ENCODE measurements at places on chromosomes 12 and 14. TPM values are rescaled to one million over a fixed set of nuclear protein-coding genes. Genes with fewer than 3 reads are reported as not detected.

GRCh38 chr14:23137192-23137812, 18.2 kb upstream of the CEBPE start:
- no peak for DNase-seq

GRCh38 chr14:71688576-71688975, 243.7 kb upstream of the RGS6 start:
- DNase-seq = no peak

DNA sequence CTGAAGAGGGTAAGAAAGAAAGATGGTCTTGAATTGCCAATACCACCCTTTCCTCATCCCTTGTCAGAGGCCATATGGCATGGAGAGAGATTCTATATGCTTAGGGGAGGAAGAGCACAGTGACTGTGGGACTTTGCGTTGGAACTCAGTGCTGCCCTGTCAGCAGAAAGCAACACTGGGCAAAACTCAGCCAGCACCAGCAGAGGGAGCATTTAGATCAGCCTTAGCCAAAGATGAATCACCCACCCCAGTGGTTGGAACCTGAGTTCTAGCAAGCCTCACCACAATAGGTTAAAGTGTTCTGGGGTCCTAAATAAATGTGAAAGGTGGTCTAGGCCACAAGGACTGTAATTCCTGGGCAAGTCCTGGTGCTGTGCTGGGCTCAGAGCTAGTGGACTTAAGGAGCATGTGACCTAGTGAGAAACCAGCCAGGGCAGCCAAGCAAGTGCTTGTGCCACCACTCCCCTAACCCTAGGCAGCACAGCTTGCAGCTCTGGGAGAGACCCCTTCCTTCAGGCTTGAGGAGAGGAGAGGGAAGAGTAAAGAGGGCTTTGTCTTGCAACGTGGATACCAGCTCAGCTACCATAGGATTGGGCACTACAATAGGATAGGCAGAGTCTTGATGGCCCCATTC, 11.4 kb upstream of the BCAT1 start:
- DNase-seq = no peak

GRCh38 chr12:132146772-132147422, 2.6 kb downstream of the NOC4L start:
- DNase-seq = no peak

GRCh38 chr14:106679776-106680175, 1153.4 kb downstream of the TMEM121 start:
- no peak for DNase-seq

DNA sequence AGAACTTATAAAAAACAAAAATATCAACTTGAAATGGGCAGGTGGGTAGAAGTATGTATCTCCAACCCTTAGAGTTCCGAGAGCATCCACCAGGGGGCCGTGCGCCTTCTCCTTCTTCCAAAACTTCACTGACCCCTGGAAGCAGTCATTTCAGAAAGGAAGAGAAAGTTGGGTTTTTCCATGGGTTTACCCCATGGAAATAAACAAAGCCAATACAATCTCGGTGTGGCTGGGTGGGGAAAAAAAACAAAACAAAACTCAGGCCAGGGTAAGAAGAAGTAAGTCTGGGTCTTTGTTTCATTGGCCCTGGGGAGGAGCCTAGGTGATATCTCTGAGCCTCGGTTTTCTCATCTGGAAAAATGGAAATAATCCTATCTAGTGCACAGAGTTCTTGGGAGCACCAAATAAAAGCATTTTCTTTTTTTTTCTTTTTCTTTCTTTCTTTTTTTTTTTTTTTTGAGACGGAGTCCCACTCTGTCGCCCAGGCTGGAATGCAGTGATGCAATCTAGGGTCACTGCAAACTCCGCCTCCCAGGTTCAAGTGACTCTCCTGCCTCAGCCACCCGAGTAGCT, 33.6 kb upstream of the HNF1A start:
- DNase-seq = no peak

GRCh38 chr12:89392391-89392790, 40.1 kb upstream of the DUSP6 start:
- no peak for DNase-seq

DNA sequence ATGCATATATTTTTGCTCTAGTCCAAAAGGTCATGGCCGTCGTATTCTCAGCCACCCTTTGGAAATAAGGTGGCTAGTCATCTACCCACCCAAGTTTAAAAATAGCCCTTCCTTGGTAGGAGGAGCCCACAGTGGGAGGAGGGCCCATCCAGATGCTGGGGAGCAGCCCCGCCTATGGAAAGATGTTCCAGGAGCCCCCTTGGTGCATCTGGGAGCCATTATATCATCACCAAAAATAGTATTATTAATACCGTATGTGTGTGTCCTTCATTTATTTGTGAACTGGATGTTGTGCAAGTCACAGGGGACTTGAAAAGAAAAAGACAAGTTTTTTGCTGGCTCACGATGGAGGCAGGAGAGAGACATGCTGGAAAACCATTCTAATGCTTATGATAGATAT, 34.0 kb downstream of the EMP1 start:
- no peak for DNase-seq

GRCh38 chr12:114888448-114888847, 204.5 kb upstream of the TBX3 start:
- no peak for DNase-seq

DNA sequence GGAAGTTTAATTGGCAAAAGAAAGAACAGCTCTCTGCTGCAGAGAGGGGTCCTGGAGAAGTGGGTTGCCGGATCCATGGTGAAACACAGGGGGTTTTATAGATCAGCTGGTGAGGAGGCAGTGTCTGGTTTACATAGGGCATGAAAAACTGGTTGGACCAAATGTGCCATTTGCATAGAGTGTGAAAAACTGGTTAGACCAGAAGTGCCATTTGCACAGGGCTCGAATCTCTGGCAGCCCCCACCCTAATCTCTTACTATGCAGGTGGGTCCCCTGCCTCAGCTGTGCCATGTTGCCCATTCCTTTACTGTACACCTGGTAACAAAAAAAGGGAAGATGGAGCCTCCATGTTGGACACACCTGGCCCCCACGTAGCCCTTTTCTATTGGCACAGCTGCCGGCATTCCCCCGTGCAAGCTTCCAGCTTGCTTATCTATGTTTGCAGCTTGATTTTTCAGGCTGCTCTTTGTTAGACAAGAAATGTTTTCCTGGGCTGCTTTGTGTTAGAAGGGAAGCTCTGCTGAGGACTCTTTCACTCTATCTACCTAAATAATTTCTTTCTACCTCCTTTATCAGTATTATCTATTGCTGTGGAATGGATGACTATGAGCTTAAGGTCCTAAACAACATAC, 61.1 kb upstream of the TMEM132D start:
- no peak for DNase-seq

DNA sequence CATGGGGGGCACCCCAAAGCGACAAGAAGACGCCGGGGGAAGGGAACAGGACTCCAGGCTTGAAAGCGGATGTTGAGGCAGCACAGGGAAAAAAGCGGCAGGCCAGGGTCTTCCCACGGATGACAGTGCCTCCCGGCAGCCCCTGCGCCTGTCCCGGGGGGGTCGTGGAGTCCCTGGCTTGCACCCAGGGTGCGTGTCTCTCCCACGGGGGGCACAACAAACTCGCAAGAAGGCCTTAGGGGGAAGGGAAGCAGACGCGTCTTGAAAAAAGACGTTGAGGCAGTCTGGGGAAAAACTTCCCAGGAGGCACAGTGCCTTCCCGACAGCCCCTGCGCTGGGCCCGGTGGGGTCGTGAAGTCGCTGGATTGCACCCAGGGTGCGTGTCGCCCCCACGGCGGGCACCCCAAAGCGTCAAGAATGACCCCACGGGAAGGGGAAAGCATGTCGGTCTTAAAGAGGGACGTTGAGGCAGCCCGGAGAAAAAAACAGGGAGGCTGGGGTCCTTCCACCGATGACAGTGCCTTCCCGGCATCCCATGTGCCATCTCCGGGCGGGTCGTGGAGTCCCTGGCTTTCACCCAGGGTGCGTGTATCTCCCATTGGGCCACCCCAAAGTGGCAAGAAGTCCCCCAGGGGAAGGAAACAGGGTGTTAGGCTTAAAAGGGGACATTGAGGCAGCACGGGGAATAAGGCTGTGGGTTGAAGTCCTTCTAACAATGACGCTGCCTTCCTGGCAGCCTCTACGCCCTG, 159.9 kb upstream of the ALG10B start:
- DNase-seq = no peak

DNA sequence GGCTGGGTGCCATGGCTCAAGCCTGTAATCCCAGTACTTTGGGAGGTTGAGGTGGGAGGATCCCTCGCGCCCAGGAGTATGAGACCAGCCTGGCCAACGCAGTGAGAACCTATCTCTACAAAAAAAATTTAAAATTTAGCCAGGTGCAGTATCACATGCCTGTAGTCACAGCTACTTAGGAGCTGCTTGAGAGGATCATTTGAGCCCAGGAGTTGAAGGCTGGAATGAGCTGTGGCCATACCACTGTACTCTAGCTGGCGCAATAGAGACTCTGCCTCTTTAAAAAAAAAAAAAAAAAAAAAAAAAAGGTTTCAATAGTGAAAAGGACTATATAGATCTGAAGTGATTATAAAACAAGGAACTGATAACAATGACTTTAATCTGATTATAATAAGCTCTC, 13.5 kb downstream of the PSMA3 start:
- DNase-seq = no peak

- DNase-seq = no peak
Observed at GRCh38 chr12:48280572-48280971, 70.1 kb downstream of the ZNF641 start.

- DNase-seq = no peak
Observed at GRCh38 chr12:7142056-7142644, 12.0 kb downstream of the CLSTN3 start.

DNA sequence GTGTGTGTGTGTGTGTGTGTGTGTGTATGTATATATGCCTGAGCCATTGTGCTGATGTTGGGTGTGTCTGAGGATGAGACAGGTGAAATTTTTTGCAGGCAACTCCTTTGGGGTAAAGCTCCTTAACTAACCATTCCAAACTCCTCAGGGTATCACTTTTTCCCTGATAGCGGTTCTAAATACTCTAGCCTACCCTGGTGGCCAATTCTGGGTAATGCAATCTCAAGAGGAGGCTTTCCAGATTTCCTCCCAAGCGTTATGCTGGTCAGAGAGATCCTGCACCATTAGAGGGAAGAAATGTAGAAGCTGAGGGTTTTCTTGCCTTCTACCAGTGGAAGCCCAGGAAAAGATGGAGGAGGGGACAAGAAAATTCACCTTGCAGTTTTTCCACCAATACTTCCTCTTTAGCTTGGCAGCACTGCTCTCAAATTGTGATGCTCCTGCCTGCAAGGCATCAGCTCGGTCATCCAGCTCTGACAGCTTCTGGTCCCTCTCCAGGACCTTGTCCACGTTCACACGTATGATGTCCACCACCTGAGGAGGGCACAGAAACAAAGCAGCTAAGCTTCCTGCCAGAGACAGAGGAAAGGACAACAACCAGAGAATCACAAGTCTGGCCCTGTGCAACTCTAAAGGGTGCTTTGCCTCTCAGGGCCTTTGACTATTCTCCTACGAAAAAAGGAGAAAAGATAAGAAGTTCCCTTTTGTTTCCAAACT, 4.9 kb downstream of the VAMP1 start:
- no peak for DNase-seq

DNA sequence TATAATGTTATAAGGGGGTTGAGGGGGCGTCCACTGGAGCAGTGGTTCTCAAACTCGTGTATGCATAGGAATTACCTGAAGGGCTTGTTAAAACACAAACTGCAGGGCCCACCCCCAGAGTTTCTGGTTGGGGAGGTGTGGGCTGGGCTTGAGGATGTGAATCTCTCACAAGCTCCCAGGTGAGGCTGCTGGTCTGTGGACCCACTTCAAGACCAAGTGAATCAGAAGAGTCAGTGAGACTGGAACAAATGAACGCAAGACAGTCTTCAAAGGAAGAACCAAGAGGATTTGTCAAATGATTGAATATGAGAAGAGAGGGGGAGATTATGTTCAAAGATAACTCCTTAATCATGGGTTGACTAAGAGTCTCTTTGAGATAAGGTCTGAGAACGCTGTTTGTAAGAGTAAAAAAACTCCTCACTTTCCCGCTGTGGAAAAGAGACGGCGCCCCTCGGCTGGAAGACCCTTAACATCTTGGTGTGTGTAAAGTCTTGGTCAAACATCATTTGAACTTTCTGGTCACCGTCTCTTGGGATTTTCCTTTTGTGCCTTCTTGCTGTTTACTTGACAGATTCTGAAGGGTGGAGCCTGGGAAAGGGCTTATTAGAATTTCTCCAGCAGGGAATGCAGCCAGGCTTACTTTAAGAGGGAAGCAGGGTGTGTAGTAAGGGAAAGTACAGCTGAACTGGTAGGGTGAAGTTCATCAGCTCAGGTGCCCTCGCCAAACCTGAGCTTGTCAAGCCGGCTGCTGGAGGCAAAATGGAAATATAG, 5.3 kb upstream of the FOXN3 start:
- DNase-seq = no peak

DNA sequence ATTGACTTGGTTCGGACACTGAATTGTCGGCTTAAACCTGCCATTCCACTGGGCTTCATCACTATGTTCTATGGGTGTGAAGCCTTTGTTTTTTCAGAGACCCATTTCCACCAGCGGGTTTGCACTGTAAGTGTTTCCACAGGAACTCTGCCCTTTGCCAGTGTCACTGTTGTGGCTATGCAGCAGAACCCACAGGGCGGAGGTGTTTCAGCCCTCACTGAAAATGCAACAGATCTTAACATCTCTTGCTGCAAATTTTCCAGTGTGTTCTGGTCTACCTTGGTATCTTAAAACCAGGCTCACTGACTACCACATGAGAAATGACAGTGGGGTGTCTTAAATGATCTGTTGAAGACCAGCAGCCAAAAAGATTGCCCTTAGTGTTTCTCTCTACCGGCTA, 21.1 kb downstream of the PRKCH start:
- DNase-seq = no peak

GRCh38 chr12:94586589-94587259, 63.6 kb downstream of the TMCC3 start:
- DNase-seq = no peak

Gene RPL10L
- not detected for total RNA-seq

Gene ENO2
- total RNA-seq = 0.97 TPM

Gene CISTR
- total RNA-seq = not detected

Gene SRRM4
- total RNA-seq = 0.05 TPM

Gene PMEL
- total RNA-seq = not detected

Gene GNB3
- not detected for total RNA-seq

Gene C12orf60
- not detected for total RNA-seq

Gene TCTN2
- 5.0 TPM for total RNA-seq
